ENCODE measurements at places on chromosomes 6 and 20.

- no peak for DNase-seq
These were observed 20.1 kb downstream of the PHACTR3 start for GRCh38 chr20:59624401-59624800.

- DNase-seq = no peak
These were observed 407.5 kb upstream of the PLCB4 start for GRCh38 chr20:8661229-8661952.

- DNase-seq = no peak
These were observed 206.7 kb upstream of the AGPAT4 start for GRCh38 chr6:161480421-161481155.

DNA sequence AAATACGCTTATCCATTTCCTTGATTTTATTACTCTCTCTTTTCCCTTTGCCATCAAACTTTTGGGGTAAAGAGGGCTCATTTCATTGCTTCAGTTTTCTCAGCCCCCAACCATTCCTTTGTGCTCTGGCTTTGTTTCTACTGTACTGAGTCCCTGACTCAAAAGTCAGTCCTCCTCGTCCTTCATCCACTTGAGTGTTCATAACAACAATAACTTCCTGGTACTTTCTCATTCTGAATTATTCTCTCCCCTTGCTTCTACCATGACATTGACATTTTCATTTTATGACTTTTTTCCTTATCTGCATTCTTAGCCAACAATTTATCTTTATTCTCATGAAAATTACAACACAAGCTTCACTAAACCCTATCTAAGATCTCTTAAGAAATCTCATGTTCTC is 911 bp downstream of the ENPP3 start:
- DNase-seq = no peak

DNA sequence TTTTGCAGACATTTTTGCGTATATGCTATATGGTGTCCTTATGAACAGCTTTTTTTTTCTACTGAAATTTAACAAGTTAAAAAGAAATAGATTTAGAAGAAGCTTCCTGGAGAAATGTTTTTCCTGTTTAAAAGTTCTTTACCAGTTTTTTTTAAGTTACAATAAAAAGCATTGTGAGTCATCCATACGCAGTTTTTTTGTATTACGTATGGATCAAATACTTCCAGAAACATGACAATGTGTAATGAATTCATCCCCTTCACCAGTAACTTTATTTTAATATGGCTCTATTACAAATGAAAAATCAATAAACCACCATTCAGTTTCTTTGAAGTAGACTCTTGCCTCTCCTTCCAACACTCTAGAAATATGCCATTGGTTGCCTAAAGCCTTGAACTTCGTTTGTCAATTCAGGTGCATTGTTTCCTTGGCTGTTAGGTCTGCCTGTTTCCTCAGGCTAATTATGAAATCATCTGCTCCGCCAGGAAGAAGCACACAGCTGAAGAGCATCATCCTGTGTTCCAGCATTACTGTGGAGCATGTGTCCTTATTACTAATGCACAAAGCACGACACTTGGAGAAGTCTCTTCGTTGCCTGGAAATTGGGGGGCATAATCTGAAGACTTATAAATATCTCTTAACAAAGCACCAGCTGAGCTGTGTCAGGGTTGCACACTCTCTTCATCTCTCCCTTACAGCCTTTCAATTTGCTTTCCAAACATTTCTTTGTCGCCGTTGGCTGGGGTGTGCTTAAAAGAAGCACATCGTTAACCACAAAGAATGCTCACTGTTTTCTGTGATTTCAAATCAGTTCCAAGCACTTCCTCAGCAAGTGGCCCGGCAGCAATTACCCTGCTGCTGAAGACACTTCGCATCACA is 9.6 kb downstream of the MOXD1 start:
- DNase-seq = peak; percentile 93

DNA sequence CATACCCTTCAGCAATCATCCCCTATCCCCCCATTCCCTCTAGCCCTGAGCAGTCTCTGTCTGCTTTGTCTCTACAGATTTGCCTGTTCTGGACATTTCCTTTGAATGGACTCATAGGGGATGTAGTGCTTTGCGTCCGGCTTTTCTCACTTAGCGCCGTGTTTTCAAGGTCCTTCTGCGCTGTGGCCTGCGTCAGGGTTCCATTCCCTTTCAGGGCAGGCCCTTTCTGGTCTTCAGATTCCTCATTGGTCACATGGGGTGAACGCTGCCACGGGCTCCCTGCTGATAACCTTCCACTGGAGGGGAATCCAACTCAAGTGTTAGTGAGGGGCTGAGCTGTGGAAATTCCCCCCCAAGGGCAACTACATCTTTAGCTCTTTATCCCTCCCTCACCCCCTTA is 36.4 kb upstream of the APCDD1L start:
- DNase-seq = no peak

GRCh38 chr20:50020288-50020687 is 37.5 kb downstream of the SNAI1 start:
- no peak for DNase-seq

DNA sequence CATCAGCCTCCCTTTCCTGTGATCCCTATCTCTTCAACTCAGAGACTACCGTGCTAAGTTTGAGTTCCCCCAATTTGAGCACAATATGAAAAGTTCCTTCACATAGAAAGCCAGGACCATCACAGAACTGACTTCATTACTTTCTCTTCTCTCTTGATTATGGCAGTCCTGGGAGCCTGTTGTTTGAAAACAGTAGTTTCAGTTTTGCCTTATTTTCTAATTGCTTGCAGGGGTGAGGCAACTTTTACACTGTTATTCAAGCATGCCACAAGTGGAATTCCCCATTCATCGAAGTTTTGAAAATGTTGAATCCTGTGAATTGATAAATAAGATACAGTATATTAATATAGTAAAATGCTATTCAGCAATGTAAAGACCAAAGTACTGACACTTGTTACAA is 569.7 kb upstream of the MARCKS start:
- no peak for DNase-seq

DNA sequence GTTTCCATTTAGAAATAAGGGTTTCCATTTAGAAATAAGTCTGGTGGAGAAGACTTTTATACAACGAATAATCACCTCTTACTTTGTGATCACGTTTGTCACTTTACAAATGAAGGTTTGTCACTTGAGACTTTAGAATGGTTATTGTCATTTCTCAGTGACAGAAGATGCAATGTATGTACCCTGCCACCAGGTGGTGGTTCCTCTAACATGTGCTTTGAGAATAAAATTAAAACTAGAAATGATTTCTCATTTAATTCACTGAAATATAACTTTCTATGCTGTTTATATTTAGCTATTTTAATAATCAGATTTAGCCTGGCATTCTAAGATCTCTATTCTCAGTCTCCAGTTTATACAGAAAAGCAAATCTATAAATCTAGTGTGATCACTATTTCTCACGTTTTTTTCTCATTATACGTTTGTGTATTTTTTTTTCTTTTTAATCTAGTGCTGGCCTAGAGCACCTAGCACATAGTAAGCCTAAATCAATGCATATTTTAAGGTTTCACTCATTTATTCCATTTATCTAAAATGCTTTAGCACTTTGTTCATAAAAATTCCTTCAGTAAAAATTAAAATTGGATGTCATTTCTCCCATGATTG is 57.4 kb upstream of the TFAP2D start:
- no peak for DNase-seq

- peak; percentile 94 for DNase-seq
These were observed 80.8 kb downstream of the AIG1 start for GRCh38 chr6:143141442-143141841.

GRCh38 chr6:6586671-6587526 is 1.6 kb upstream of the LY86 start:
- no peak for DNase-seq

- peak; percentile 91 for DNase-seq
These were observed 36.4 kb downstream of the MYLK4 start for GRCh38 chr6:2714111-2714895.

All from fibroblast of skin of abdomen (primary cell).